PC-9 (cell line): ENCODE measurements at places on chromosomes 3 and 15. TPM values are rescaled to one million over a fixed set of nuclear protein-coding genes. Genes with fewer than 3 reads are reported as not detected.

DPP8 gene
- total RNA-seq: 25.1 and 27.5 TPM in 2 replicates

ADCY5 gene
- total RNA-seq: 0.24 TPM in 1 of 2 replicates, not detected in the other

- no peak for DNase-seq
Observed at GRCh38 chr3:102826636-102827035, 391.8 kb downstream of the ZPLD1 start.

DNA sequence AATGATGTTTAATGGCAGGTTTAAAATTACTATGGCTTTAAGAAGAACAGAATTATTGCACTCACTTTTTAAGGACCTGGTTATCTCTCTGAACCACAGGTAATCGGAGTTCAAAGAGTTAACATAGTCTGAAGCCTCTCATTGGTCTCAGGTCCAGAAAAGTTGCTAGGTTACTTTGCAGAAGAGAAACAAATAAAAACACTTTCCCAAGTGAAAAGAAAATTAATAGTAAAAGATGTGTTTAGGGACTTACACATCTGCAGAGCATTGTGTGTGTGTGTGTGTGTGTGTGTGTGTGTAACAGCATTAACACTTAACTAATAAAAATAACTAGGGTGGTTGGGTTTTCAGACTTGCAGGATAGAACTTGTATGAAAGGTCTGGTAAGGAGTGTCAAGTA, 1.0 kb downstream of the MASP1 start:
- no peak for DNase-seq

DNA sequence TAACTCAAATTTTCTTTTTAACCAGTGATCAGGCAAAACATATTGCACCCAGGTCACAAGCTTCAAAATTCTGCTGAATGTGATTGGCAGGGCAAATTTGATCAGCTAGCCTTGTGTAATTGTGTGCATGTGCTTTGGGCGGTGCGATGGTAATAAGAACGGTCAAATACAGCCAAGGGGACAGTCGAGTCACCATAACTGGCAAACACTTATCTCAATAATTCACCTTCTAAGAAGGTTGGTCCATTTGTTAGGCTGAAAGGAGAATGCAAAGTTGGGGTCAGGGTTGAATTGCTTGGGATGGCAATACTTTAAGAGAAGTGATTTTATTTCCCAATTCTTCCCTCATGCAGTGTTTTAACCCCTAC, 302.4 kb upstream of the PDZRN3 start:
- no peak for DNase-seq

DNA sequence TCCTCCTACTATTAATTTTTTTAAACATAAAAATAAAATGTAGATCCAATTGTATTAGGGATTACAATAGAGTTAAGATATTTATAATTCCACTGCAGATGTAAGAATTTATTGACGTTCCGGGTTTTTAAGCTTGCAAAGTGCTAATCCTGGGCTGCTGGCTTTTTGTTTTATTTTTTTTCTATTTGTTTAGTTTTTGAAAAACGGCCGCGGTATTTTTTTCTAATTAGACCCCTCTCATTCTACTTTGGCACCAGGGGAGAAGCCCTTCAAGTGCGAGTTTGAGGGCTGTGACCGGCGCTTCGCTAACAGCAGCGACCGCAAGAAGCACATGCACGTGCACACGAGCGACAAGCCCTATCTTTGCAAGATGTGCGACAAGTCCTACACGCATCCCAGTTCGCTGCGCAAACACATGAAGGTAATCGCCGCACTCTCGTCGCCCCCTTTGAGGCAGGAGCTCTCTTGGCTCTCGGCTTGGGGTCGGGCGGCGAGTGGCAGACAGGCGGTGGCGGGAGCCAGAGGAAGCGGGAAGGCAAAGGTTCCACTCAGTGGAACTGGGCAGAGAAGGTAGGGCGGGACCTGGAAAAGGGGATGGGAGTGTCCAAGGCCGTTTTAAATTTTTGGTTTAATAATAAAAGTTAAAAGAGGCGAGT, 3.2 kb downstream of the ZIC1 start:
- no peak for DNase-seq

DUOXA1 gene
- 0.33 and 0.75 TPM in 2 replicates for total RNA-seq

GRCh38 chr3:70358978-70359580, 46.6 kb upstream of the MDFIC2 start:
- DNase-seq: no peak

BFSP2 gene
- total RNA-seq: not detected in 2 replicates

CCNB2 gene
- total RNA-seq: 77.1 and 99.2 TPM in 2 replicates

- DNase-seq: peak; percentile 69
Observed at GRCh38 chr3:48232734-48233133, 8.2 kb upstream of the ZNF589 start.

GRCh38 chr15:70584838-70585706, 178.3 kb downstream of the UACA start:
- peak; percentile 71 for DNase-seq

DNA sequence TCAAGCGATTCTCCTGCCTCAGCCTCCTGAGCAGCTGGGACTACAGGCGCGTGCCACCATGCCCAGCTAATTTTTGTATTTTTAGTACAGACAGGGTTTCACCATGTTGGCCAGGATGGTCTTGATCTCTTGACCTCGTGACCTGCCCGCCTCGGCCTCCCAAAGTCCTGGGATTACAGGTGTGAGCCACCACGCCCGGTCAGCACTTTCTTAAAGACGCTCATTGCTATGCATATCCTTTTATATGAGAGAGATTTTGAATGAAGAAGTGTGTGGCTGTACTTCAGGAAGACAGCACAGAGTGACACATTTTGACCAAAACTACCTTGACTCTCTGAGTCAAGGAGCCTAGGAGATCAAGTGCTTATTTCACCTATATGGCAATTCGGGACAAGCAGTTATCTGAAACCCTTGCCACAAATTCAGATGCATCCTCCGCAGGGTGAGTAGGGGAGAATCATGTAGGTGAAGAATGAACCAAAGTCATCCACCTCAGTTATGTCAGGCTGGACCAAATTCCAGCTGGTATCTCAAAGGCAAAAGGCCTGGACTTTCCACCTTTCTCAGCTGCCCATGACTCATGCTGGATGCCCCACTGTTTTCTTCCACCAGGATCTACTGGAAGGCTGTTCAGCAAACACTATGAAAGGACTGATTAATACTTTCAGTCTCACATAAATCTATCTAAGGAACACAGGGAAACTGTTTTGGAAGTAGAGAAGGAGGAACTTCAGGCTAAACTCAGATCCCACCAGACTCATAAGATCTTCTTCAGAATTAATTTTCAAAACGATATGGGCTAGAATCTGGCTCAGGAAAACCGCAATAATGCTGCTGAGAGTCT, 31.9 kb downstream of the SUSD5 start:
- DNase-seq: no peak

GRCh38 chr3:359672-360071, 163.1 kb downstream of the CHL1 start:
- no peak for DNase-seq

DNA sequence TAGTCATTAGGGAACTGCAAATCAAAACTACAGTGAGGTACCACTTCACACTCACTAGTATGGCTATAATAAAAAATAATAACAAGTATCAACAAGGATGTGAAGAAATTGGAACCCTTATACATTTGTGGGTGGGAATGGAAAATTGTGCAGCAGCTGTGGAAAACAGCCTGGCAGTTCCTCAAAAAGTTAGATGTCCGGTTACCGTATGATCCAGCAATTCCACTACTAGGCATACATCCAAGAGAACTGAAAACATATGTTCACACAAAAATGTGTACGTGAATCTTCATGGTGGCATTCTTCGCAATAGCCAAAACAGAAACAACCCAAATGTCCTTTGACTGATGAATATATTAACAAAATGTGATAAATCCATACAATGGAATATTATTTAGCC, 187.9 kb upstream of the LYSMD4 start:
- DNase-seq: no peak

DNA sequence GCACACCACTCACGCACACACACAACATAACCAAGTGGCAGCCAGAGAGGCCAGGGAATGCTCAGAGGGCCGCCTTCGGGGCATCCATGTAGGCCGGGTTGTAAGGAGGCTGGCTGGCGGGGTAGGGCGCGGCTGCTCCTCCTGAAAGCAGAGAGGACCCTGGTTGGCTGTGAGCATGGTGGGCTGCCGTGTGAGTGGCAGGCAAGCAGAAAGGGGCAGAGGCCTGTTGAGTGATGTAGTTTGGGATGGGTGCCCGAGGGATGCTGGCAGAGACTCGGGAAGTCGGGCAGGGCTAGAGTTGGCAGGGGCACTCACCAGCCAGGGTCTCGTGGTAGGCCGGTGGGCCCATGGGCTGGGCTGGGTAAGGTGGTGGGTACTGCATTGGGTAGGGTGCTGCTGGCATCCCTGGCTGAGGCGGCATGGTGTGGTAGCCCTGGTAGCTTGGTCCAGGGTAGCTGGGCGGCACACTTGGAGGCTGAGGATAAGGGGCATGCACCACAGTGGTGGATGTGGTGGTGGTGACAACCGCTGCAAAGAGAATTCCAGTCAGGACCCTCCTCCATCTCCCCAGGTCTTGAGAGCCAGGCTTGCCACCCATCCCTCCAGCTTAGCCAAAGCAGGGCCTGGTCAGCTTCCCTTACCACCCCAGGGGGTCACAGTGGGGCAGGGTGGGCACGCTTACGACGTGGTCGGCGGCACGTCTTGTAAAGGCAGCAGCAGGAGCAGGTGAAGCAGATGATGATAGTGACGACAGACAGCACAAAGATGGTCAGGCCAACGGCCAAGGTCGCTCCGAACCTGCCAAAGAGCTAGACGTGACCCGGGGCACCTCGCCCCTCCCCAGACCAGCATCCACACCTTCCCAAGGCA, 22.7 kb downstream of the ATRIP start:
- no peak for DNase-seq

DNA sequence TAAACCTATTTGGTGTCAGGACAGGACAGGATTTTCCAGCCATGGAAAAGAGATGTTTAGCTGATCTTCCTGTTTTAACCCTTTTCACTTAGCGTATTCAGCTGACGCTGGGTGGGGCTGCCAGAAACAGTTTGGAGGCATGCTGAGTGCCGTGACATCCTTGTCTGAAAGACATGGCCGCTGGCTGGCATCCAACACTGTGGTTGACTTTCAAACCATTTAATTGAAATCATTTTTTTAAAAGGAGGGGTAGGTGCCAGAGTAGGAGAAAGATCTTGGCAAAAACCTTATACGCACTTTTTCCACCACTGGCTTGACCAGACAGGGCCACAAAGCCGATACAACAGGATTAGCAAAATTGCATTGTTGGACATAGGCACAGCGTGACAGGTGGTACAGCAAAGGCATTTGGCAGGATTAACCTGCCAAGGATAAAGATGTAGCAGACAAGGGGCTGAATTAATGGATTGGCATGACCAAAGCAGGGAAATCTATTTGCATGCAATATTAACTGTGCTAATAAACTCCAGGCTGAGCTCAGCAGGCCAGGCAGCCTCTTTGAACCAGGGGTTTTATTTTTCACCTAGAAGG, 131.8 kb upstream of the TOPAZ1 start:
- no peak for DNase-seq

GRCh38 chr3:23294770-23295387, 91.8 kb downstream of the UBE2E2 start:
- DNase-seq: no peak

- peak; percentile 51 for DNase-seq
Observed at GRCh38 chr3:14137004-14137403, 12.2 kb downstream of the TMEM43 start.

- no peak for DNase-seq
Observed at GRCh38 chr3:77039606-77040171, at the start of gene ROBO2. Gene ROBO2, plus strand, starts transcription at chr3:77040099. Its CDS starts 687 bp downstream, at chr3:77040786.

DNA sequence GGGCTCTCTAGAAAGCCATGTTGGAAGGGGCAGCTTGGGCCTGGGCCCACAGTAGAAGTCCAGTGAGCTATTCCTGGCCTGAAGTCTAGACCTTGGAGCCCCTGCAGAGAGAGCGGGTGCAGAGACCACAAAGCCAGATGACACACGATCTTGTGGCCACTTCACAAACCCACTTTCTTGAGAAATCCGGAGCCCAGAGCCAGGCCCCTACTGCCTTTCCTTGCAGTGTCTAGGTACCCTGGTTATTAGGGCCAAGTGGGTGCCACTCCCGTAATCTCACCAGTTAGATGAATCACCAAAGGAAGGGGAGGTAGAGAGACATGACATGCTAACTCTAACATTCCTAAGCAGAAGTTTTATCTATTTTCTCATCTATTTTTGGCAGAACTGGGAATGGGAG, 72.5 kb upstream of the ADAMTSL3 start:
- DNase-seq: no peak

DNA sequence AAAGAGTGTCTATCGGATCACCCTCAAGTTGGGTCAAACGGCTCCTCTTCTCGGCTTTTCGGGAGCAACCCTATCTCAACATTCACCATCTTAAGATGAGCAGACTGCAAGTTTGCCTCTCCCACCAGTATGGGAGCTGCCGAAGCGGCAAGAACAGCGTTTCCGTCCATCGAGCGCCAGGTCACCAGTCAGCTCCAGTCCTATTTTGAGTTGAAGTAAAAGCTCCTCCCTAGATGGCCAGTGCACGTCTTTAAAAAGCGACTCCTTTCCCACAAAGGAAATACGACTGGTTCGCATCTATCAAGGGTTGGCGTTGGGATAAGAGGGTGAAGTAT, 369 bp upstream of the U2SURP start:
- no peak for DNase-seq

GRCh38 chr3:43036621-43037423, 57.7 kb downstream of the GASK1A start:
- no peak for DNase-seq

DNA sequence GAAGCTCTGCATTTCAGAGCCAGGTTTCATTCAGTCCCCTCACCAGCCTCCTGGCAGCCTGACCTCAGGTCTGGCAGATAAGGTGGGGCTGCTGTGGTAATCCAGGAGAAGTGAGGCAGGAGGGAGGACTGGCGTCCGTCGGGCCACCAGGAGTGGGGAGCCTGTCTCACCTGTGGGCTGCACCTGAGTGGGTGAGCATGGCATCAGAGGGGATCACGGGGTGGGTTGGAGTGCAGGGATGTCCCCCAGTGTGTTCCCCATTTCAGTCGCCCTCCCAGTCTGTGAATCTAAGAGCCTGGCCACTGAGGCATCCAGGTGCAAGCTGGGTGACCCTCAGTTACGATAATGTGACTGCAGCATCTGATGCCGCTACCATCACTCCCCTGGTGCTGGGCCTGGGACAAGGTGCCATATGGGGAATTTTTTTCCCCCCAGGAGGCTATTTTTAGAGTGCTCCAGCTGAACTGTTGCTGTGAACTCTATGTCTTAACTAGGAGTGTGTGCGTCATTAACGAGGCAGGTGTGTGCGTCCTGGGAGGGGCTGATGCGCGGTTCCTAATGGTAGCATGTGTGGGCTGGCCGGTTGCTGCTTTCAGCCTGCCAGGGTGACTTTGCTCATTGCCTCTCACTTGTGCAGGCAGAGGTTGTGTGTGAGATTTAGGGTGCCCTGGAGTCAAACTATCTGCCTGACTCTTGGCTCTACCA, 165.2 kb downstream of the SLCO3A1 start:
- no peak for DNase-seq

GRCh38 chr3:128321418-128321817, 145.3 kb downstream of the DNAJB8 start:
- DNase-seq: no peak

KNL1 gene
- total RNA-seq: 16.2 and 27.5 TPM in 2 replicates

DNA sequence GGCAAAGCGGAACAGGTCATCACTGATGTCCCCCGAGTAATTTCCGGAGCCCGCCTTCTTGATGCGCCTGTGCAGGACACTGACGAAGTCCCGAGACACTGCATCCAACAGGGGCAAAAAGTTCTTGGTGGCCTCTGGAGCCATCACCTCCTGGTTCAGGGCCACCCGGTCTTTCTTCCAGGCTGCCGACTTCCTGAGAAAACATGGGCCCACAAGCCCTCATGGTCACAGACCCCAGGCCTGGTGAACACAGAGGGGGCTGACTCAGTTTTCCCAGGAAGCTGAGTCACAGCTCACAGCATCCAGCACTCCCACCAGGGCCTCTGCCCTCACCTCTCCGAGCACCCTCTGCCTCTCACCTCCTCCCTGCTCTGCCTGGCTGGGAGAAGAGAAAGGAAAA, 22.4 kb downstream of the CYP11A1 start:
- DNase-seq: no peak

CAV3 gene
- total RNA-seq: 0.24 TPM in 1 of 2 replicates, not detected in the other

EPB42 gene
- not detected in 2 replicates for total RNA-seq
